ENCODE measurements at places on chromosomes 5 and 9.
A peak's percentile ranks its signal among the peaks of the same experiment; 100 is the strongest.

DNA sequence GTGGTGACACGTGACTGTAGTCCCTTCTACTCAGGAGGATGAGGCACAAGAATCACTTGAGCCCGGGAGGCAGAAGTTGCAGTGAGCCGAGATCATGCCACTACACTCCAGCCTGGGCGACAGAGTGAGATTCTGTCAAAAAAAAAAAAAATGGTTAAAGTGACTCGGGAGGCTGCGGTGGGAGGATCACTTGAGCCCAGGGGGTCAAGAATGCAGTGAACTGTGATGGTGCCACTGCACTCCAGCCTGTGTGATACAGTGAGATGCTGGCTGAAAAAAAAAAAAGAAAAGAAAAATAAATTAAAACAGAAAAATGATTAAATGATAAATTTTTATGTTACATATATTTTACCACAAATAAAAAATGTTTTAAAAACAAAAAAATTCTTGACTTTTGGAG is 51.9 kb downstream of the KLF4 start:
- DNase-seq, result no peak

DNA sequence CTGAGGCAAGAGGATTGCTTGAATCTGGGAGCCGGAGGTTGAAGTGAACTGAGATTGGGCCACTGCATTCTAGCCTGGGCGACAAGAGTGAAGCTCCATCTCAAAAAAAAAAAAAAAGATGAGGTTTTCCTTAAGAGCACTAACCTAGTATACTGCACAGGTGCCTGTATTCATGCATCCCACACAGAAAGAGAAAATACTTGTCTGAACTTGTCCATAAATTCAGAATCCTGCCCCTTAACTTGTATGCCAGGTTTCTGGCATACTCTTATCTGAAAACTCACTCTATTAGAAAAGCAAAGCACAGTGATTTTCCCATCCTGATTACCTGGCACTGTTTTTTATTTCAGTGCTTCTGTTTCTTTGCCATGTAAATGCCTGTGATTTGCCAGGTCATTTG is 125.3 kb upstream of the CDKN2B start:
- no peak for DNase-seq

GRCh38 chr9:1462626-1463308 is 412.6 kb downstream of the DMRT2 start:
- no peak for DNase-seq

GRCh38 chr9:116466271-116467235 is 220.6 kb upstream of the TRIM32 start:
- DNase-seq, result no peak

- no peak for DNase-seq
These were observed 7.3 kb upstream of the RPS6 start for GRCh38 chr9:19387317-19387716.

DNA sequence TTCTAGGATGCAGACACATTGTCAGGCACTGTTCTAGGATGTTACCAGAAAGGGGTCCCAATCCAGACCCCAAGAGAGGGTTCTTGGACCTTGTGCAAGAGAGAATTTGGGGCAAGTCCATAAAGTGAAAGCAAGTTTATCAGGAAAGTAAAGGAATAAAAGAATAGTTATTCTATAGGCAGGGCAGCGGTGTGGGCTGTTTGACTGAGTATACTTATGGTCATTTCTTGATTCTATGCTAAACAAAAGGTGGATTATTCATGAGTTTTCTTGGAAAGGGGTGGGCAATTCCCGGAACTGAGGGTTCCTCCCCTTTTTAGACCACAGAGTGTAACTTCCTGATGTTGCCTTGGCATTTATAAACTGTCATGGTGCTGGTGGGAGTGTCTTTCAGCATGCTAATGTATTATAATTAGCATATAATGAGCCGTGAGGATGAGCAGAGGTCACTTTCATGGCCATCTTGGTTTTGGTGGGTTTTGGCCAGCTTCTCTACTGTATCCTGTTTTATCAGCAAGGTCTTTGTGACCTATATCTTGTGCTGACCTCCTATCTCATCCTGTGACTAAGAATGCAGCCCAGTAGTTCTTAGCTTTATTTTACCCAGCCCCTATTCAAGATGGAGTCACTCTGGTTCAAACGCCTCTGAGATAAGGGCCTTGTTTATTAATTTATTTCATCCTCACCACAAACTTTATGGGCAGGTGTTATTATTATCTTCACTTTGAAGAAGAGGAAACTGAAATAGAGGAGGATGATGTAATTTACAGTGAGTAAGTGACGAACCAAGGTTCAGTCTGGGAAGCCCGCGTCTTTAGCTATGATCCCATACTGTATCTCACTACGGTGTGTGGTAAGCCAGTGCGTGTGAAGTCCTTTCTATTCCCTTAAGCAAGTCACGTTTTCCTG is 186.0 kb upstream of the KLF4 start:
- DNase-seq, result no peak

DNA sequence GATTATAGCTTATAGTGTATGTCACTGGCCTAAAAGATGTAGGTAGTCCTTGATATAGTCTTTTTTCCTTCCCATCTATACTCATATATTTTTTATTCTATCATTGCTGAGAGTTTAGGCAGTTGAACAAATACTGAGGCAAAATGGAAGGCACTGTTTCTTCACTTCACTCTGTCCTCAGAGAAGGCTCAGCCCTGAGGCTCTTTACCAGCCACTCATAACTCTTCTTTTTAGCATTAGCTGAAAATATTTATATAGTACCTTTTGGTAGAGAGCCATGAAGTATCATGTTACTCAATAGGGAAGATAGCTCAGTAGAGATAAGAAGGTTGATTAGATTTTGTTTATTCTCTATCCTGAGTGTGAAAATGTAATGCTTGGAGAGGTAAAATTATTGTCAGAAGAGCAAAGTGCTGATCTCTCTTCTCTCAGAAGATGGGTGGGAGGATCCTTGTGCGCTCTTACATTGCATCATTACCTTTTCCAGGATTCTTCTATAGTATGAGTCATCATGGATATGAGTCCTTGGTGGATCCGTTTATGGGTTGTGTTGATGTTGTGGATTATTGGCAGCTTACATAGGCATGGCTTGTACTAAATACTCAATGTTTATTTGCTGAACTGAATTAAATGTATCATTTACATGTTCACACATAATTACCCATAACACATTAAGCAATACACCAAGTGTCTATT is 88.1 kb downstream of the ANXA1 start:
- DNase-seq, result peak; percentile 53

All from iris pigment epithelial cell (primary cell).